Activated gamma-delta T cell (primary cell): ENCODE measurements at places on chromosomes 3 and 15.

- DNase-seq, result no peak
Measured at GRCh38 chr3:65330072-65330471, 642.3 kb upstream of the ADAMTS9 start.

DNA sequence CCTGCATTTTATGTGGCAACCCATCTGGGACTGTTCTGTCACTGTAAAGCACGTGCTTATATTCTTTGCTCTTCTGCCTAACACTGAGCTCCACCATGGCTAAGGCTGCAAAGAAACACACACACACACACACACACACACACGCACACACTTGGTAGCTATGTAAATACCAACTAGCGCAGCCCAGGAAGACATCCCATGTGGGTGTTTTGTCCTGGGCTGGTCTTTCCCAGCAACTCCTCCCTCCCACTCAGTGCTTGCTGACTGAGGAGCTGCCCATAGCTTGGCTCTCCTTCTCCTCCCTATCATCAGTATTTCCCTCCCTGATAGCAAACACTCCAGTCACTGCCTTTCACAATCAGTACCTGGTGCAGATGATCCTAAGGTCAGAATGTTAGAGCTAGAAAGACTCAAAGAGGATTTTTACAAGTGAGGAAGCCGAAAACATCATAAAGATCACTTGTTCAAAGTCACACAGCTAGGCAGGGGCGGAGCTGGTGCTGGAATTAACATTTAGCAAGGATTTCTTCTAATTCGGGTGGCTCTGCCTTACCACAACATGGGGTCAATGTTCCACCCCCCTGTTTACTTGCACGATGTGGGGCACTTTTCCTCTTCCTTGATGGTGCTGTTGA is 377.1 kb upstream of the TBL1XR1 start:
- DNase-seq, result no peak

GRCh38 chr3:40341671-40342070 is 32.2 kb downstream of the EIF1B start:
- DNase-seq, result no peak

GRCh38 chr15:40388941-40389823 is 6.7 kb downstream of the KNSTRN start:
- no peak for DNase-seq

DNA sequence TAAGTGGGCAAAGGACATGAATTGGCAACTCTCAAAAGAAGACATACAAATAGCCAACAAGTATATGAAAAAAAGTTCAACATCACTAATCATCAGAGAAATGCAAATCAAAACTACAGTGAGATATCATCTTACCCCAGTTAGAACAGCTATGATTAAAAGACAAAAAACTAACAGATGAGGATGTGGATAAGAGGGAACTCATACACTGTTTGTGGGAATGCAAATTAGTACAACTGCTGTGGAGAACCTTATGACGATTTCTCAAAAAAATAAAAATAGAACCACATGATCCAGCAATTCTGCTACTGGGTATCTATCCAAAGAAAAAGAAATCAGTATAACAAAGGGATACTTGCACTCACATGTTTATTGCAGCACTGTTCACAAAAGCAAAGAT is 28.6 kb downstream of the NEK10 start:
- no peak for DNase-seq

GRCh38 chr3:105323274-105323599 is 43.5 kb upstream of the ALCAM start:
- no peak for DNase-seq

DNA sequence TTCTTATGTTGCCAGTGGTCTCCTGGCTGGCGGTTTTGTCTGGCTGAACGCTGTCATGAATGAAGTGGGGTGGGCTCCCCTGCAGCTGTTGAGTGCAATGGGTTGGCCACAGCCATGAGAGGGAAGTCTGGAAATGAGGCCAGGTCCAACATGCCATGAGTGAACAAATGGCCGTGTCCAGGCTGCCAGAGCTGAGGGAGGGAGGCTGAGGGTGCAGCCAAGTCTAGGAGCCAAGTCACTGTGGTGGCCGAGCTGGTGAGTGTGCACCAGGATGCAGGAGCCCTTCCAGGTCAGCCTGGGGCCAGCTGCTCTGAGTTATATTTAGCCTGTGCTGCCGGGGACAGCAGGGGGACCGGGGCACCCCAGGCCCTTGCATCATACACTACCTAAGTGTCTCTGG is 24.7 kb upstream of the PRR23E start:
- DNase-seq, result no peak

GRCh38 chr15:23422099-23422945 is 24.7 kb downstream of the GOLGA6L2 start:
- no peak for DNase-seq

- no peak for DNase-seq
Measured at GRCh38 chr3:152318512-152318911, 49.8 kb downstream of the MBNL1 start.

DNA sequence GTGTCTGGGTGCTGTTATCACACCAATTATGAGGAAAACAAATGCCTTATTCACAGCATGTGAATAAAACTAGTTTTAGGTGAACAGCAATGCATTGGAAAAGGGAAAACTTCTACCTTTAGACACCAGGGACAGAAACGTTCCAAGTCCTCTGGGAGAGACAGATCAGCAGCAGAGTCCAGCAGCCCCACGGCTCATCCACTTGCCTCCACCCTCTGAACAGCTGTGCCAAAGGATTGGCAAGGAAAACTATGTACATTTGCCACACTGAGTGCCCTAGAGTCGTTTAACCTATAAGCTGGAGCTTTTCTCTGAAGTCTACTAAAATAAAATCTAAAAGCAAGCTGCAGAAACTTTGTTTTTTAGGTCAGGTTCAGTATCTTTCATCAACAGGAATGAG is 107.7 kb upstream of the EIF1B start:
- DNase-seq, result no peak

- no peak for DNase-seq
Measured at GRCh38 chr3:54137311-54137710, 15.0 kb downstream of the CACNA2D3 start.

GRCh38 chr3:112247900-112248299 is 46.1 kb downstream of the SLC9C1 start:
- no peak for DNase-seq

- DNase-seq, result no peak
Measured at GRCh38 chr3:27141668-27142067, 227.5 kb downstream of the NEK10 start.

DNA sequence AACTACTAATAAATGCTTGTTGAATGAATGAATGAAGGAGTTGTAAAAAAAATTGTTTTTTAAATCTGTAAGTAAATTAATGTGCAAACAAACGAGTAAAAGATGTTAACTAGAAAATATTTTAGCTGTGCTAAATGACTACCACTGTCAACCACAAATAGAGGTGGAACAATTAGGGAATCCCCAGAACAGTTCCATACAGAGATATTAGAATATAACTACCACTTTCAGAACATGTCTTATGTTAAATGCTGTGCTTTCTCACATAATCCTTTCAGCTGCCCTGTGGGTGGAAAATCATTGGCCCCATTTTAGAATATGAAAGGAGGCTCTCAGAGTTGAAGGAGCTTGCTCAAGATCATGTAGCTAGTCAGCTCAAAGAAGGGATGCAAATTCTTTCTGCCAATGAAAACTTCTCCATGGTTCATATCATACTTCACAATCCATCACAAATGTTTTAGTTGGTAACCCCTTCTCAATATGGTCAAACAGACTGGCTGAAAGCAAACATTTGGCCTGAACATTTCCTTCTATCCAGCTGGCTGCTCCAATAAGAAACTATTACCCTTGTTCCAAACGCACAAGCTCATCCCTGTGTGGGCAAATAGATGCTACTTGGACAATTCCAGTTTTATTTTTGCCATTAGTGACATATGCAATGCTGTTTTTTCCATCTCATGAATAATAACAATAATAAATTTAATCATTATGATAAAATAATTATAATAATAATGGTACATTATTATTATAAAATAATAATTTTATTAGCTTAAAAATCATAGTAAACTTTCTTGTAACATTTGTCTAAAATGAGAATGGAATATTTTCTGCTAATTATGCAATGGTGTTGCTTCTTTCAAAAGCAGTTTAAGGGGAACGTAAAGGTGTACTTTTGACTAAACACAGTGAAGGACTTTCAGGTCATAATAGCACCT is 290.4 kb upstream of the STT3B start:
- no peak for DNase-seq

- DNase-seq, result no peak
Measured at GRCh38 chr3:12395349-12396012, 88.8 kb upstream of the TSEN2 start.

DNA sequence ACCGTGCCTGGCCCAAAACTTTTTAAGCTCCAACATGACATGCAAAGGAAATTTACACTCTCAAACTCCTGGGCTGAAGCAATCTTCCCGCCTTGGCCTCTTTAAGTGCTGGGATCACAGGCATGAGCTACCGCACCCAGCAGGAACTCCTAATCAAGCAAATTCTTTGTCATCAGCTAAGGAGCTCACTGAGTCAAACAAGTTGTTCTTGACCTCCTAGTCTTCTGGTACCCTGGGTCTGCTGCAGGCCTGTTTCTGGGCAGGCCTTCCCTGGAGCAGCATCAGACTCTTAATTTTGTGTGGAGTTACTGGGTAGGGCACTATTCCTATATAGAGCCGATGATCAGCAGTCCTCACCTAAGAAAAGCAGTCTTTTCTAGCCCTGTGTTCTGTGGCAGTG is 68.4 kb upstream of the FLNB start:
- DNase-seq, result no peak

- DNase-seq, result no peak
Measured at GRCh38 chr3:163327086-163327485, 1751.2 kb downstream of the SI start.

DNA sequence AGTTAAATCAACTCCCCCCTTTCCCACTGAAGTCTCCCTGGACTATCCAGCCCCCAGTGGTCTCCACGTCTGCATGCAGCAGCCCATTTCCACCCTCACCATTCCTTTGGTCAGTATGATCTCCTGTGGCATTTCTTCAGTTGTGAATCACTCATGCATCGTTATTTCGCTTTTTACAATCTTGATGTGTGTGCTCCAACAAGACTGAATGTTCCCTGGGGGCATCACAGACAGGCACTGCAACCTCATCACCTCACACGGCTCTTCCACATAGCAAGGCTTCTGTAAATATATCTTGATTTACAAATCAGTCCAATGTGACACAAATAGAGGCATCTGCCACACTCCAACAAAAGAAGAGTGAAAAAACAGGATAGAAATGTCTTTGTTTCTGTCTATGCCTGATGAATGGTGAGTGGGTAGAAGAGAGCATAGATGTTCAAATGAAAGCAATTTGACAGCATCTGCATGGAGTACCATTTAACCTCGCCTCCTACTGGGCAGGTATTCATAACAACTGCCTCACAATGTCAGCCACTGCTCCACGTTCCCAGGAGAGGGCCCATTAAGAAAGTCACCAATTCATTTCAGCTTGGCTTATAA is 5.2 kb downstream of the HEG1 start:
- no peak for DNase-seq

DNA sequence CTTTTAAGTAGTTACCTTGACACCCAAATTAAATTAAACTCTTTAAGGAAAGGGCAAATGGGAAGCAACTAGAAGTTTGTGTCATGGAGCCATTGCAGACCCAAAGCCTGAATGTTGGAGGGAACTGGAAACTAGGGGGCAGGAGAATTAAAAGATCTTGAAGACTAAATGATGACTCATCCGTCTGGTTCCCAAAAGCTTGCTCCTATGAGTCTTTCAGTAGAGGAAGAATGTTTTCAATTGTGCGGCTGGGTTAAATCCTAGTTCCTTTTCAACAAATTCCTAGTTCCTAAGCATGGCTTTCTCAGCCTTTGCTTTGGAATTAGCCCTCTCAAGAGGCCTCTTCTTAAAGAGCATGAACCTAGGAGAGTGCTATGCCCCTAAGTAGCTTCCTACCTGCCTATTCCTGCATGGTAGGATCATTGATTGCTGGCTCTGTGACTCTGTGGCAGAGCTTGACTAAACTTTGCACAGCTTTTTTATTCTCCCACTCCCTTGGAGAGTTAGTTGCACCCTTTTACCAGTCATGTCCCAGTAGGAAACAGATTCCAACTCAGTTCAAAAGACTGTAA is 17.7 kb downstream of the CLEC3B start:
- DNase-seq, result no peak

- DNase-seq, result no peak
Measured at GRCh38 chr3:106510206-106510605, 641.4 kb upstream of the CBLB start.

- DNase-seq, result no peak
Measured at GRCh38 chr15:39195961-39196486, 384.9 kb upstream of the THBS1 start.

- DNase-seq, result no peak
Measured at GRCh38 chr3:95464346-95464745, 1350.0 kb upstream of the EPHA6 start.

DNA sequence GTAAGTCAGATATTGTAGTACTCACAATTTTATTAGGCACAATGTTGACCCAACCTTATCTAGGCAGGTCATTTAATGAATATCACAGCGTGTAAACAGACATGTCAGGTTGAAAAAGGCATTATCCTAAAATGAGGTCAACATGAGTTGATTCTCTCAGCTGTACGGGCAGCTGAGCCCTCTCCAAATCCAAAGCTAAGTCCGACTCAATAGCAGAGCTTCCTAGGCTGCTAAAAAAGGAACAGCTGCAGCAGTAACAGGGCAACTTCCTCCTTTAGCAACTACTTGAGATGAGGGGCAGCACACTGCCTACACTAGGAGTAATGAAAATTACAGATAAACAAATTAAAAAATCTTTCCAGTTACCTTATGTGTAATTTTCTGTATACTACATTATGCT is 189.2 kb downstream of the CADM2 start:
- DNase-seq, result no peak

GRCh38 chr15:80604583-80605575 is 90.2 kb upstream of the ABHD17C start:
- no peak for DNase-seq

GRCh38 chr3:110384601-110385000 is 687.0 kb upstream of the NECTIN3 start:
- no peak for DNase-seq

GRCh38 chr3:147816752-147817151 is 407.6 kb downstream of the ZIC1 start:
- DNase-seq, result no peak

- DNase-seq, result no peak
Measured at GRCh38 chr3:104648823-104649222, 717.9 kb upstream of the ALCAM start.

- DNase-seq, result no peak
Measured at GRCh38 chr15:52071570-52071969, 41.0 kb downstream of the BCL2L10 start.

DNA sequence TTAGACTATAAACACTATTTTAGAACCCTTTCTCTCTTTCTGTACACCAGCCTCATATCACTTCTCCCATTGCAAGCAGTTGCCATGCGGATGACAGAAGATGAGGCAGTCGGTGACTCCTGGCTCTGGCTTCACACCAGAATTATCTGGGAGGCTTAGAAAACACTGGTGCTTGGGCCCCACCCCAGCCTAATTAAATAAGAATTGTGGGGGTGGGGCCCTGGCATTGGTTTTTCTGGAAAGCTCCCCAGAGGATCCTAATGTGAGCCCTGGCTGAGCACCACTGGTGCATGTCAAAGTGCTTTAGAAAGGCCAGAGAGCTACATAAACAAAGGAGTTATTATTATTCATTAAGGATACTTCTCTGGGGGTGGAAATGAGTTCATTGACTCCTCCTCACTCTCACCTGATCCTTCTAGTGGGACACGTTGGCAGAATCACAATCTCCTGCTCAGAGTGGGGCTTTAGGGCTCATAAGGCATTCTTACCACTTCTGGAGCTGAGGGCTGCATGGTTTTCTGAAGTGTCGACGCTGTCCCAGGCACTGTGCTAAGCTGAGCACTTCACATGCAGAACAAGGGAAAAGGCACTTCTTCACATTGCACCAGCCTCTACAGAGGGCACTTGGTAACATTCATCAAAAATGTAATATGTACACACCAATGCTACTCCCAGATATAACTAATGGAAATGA is 188.5 kb upstream of the TLE3 start:
- no peak for DNase-seq
